Activated T-cell treated with anti-CD3 and anti-CD28 coated beads for 4 hours (primary cell): ENCODE measurements at places on chromosomes 4 and X.

DNA sequence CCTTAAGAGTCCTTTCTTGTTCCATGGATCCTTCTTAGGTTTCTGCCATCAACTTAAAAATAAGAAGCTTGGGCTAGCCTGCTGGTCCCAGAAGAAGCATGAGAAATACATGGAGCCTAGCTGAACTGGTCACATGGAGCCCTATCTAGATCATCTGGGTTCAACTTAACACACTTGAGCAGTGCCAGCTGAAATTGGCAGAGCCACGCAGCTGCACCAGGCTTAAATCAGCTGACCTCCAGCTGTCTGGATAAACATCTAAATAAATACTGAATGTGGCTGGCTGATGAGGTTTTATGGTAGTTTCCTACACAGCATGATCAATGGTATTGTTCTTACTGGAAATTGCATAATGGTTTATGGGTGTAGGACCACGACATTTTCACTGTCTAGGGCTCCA is 598.4 kb upstream of the FAM241A start:
- no peak for DNase-seq

GRCh38 chrX:40007131-40007755 is 90.5 kb downstream of the BCOR start:
- DNase-seq, result no peak

DNA sequence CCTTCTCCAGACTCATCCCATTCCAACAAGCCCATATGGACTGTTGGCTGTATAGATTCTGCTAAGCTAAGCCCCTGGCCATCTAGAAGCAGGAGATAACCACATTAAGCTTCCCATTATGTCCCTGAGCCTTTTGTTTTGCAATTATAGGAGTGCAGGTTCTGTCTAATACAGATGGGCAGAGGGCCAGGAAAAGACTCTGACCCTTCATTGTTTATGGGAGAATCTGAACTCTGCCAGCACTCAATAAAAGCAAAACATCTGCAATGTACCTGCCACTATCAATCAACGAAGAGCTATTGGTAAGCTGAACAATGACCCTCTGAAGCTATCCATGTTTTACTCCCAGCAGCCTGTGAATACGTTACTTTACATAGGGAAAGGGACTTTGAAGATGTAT is 207.3 kb upstream of the CLNK start:
- no peak for DNase-seq

DNA sequence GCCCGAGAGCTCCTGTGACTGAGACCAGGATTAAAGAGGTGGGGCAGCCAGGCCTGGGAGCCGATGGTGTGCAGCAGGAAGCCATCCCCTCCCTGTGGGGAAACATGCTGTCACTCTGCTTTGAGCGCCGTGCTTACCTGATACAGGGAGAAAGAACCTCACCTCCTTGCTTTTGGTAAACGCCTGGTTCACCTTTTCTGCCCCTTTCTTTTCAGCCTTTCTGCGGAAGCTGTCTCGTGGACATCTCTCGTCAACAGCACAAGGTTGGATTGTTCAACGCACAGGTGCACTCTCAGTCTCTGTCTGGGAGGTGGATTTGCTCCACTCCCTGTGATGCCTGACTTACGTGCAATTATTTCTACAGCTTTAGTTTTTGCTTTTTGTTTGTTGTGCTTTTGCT is 12.0 kb downstream of the ZFYVE28 start:
- no peak for DNase-seq

GRCh38 chrX:46444011-46444410 is 101.2 kb downstream of the ZNF674 start:
- DNase-seq, result no peak

- DNase-seq, result no peak
Measured at GRCh38 chrX:29890646-29891200, 324.6 kb upstream of the MAGEB2 start.

DNA sequence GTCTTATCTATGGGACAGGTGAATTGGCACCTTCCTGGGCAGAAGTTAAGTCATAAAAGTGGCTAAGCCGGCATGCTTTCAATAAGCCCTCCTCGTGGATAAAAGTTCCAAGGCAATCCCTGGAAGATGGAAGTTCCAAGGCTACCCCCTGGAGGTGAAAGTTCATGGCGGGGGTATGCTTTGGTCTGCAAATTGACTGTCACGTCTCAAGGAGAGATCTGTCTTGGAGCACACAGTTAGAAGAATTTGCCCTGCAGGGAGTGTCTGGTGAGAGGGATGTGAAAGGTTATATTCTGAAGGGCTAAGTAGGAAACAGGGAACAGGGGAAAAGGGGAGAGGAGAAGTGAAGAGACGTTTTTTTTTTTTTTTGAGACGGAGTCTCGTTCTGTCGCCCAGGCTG is 26.2 kb upstream of the GPR173 start:
- DNase-seq, result no peak

- no peak for DNase-seq
Measured at GRCh38 chr4:6788123-6788522, 5.6 kb downstream of the KIAA0232 start.

- no peak for DNase-seq
Measured at GRCh38 chrX:7112071-7112470, 35.4 kb upstream of the STS start.

DNA sequence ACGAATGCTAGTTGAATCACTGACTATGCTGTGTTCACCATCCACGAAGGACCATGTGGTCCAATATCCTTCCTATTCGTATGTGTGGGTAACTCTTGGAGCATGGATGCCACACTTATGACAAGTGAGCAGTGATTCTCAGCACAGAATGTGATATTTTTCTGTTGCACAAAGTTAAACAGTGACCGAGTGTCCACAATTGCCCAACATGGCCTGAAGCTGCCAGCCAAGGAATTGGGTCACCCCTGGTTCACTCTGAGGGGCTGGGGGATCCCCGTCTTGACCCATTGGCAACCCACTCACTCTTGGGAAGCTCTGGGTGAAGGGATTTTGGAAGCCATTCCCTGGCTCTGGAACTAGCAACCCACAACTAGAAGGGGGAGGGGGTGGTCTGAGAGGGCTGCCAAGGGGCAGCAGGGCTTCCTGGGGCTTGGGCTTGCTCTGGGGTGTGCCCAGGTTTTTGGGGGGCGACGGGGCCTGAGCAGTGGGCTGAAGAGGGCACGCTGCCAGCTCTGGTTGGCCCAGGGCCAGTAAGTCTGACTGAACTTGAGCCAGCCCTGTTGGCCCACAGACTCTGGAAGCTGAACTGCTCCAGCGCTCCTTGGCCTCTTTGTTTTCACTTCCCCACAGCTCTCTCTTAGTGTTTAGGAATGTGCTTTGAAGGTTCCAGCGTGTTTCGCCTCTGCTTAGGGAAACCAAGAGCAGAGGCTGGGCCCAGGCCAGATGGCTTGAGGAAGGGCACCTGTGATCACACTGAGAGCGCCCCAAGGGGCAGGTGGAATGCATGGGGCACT is 43.1 kb upstream of the BCOR start:
- DNase-seq, result no peak

- no peak for DNase-seq
Measured at GRCh38 chr4:166309286-166309685, 436.2 kb downstream of the TLL1 start.

DNA sequence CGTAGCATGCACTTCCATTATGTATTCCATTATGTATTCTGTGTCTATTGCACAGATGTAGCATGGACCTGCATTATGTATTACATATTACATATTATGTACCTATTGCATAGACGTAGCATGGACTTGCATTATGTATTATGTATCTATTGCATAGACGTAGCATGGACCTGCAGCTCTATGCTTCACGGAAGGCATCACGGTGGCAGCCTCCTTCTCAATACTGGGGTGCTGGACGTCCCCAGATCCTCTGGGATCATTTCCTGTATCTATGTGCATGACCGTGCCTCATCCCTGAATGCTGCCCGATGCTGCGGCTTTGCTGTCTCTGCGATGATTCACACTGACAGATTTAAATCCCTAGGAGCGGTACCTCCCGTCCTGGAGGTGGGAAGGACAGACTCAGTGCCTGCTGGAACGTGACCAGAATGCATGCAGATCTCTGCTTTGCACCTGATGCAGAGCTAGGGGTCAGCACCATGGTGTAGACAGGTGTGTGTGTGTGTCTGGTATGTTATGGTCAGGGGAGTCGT is 317.5 kb downstream of the DHRSX start:
- no peak for DNase-seq

- no peak for DNase-seq
Measured at GRCh38 chr4:116243431-116243830, 841.9 kb downstream of the TRAM1L1 start.

DNA sequence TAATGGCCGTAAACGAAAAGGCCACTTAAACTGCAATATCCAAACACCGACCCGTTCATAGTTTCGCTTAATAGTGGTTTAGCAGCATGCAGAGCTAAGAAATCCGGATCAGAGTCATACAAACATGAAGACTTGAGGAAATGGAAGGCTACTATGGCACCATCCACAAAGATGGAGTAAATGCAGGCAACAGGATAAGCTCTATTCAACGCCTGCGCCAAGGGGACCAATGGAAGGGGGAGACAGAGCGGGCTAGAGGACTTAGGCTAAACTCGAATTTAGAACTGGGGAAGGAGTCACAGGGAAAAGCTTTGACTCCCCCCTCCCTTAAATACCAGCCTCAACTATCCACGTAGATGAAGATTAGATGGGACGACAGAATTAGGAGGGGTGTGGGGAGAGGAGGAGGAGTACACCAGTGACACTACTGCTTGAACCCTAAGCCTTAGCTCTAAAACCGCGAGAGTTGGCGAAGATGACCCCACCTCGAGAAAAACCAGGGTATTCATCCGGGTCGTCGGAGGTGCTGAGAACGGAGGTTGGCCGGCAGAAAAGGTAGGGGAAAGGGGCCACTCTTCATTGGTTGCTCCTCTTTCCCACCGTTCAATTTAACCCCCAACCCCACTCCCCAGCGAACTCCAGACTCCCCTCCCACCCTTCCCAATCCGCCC is 3.5 kb downstream of the HUWE1 start:
- DNase-seq, result peak; percentile 3

GRCh38 chr4:28557755-28558154 is 1697.1 kb downstream of the STIM2 start:
- no peak for DNase-seq

GRCh38 chrX:16454926-16455325 is 195.0 kb upstream of the S100G start:
- DNase-seq, result no peak

- DNase-seq, result no peak
Measured at GRCh38 chr4:8160233-8160560, 1.6 kb upstream of the ABLIM2 start.

DNA sequence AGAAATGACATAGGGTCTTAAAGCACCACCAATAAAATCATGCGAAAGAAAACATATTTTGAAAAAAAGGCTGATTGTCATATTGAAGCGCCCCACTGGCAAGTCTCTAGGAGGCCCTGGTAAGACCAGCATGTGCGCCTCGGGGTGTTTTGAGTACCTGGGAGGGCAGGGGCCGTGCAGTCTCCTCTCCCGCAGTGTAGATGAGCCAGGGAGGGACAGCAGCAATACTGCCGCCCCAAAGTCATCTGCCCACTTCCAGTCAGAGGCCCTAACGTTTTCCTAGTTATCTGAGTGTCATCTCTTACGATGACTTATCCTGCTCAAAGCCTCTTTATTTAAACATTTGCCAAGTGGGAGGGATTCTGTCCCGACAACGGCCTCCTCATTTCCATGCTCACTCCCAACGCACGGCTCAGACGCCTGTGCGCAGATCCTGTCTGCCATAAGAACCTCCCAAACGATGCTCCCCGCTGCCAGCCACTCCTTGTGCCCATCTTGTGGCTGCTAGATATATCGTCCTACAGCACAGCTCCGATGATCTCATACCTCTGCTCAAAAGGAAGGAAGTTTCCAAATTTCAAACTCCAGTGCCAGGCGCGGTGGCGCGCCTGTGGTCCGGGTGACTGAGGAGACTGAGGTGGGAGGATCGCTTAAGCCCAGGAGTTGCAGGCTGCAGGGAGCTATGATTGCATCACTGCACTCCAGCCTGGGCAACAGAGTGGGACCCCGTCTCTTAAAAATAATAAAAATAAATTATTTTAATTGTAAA is 17.2 kb upstream of the SCRG1 start:
- no peak for DNase-seq

- DNase-seq, result no peak
Measured at GRCh38 chrX:77502951-77503525, 55.8 kb downstream of the FGF16 start.

DNA sequence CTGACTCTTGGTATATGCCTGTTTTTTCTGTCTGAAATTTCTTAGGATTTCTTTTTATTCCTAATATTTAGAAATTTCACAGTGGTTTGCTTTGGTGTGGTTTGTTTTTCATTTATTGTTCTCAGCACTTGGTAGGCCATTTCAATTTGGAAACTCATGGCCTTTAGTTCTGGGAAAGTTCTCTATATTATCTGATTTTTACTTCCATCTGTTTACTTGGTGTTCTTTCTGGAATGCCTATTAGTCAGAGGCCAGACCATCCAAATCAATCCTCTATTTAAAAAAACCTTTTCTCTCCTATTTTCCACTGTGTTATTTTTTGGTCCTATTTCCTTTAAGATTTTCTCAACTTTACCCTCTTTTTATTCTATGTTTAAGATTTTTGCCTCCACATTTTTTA is 188.1 kb upstream of the SFRP2 start:
- no peak for DNase-seq

GRCh38 chr4:53688186-53688790 is 97.0 kb upstream of the LNX1 start:
- no peak for DNase-seq

DNA sequence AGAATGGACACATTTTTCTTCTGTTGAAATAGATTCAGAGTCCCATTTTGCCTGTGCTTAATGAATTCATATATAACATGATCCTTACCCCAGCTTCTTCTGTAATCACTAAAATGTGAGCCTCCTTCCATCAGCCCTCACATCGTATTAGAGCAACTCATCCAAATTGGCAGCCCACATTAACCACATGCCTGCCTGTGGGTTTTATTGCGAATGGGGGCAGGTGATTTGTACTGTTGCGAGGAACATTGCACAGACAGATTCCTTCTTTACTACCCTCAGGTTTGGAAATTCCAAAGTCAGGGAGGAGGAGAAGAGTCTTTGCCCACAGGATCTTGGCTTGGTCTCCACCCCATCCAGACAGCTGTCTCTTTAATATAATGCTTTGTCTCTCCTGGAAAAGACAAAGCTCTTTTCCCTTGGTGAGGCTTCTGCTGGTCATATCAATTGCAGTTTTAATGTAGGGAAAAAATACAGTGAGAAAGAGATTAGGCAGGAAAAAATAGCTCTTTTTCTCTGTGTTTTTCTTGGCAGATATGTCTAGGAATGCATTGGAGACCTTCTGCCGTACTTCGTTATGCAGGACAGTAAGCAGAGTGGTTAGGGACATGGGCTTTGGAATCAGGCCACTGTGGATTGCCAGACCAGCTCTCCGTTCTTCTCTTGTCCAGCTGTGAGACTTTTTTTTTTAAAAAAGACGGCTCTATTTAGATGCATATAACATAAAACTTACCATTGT is 371.2 kb downstream of the AFF2 start:
- no peak for DNase-seq

GRCh38 chr4:37799941-37800554 is 26.4 kb upstream of the PGM2 start:
- DNase-seq, result no peak

DNA sequence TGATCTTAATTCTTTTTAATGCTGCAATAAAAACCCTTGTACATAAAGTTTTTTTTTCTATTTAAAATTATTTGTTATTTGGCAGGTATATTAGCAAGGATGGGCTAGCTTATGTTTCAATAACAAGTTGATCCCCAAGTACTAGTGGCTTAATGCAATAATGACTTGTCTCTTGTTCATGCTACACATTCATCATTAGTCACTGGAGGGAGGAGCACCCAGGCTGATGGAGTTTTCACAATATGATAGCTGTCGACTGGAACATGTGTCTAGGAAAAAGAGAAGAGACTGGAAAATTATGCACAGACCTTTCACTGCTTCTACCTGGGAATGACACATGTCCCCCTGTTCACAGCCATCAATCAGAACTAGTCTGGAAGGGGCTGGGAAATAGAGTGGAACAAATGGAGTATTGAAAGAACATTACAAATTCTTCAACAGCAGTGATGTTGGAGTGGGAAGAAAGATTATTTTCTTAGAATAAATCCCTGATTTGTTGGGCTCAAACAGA is 387.9 kb upstream of the RPS6KA3 start:
- no peak for DNase-seq
